ENCODE measurements at places on chromosomes 4 and X.

- DNase-seq = peak; percentile 40
Measured at GRCh38 chrX:65667503-65668376, at the start of gene MSN. Gene MSN, plus strand, starts transcription at chrX:65667654. Its CDS starts 188 bp downstream, at chrX:65667842.

DNA sequence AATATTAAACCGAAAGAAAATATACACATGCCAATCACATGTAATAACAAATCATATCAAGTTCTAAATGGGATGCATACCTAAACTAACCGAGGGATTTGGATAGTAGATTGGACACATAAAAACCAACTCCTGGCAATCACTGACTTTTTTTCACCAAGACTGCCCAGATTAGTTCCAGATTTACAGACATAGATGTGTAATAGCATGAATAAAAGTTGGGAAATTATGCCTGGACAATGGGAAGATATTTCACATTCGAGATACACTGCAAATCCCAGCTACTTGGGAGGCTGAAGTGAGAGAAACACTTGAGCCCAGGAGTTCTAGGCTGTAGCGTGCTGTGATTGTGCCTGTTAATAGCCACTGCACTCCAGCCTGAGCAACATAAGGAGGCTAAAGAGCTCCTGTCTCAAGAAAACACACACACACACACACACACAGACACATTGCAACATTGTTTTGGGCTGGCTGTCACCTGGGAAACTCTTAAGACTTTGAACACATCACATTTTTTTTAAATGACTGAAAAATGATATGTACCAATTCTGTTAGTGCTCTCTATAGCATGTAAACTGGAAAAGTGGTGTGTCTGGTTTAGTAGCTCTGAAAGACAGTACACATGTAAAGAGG lies 5.7 kb downstream of the RAB40A start:
- no peak for DNase-seq

DNA sequence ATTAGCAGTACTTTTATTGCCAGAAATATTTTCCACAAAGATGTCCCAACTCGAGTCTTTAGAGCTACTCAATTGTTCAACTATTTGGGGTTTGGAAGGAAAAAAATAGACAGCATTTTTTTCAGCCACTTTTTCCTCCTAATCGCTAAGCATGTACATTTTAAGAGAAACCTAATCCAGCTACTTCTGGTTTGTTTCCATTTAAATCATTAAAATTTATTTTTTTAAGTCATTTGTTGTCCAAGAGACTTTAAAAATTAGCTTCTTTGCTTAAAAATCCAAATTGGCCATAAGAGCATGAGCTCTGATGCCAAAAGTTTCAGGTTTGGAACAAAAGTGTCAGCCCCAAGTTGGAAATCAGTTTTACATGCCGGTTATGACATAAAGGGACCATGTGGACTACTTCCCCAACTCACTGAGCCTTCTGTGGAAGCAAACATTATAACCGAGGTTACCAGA lies 186.3 kb upstream of the INTU start:
- DNase-seq = no peak

DNA sequence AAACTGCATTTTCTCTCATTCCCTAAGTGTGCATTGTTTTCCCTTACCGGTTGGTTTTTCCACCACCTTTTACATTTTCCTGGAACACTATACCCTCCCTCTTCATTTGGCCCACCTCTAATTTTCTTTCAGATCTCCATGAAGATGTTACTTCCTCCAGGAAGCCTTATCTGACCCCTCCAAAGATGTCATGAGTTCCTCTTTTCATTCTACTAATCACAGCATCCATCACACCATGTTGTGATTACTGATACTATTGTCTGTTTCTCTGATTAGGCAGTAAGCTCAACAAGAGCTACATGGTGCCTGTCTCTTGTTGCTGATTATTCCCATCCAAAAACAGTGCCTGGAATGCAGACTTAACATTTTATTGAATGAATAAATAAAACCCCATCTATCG lies 2.9 kb upstream of the AFP start:
- DNase-seq = no peak

GRCh38 chr4:165709973-165710526 lies 163.0 kb upstream of the TLL1 start:
- DNase-seq = no peak

DNA sequence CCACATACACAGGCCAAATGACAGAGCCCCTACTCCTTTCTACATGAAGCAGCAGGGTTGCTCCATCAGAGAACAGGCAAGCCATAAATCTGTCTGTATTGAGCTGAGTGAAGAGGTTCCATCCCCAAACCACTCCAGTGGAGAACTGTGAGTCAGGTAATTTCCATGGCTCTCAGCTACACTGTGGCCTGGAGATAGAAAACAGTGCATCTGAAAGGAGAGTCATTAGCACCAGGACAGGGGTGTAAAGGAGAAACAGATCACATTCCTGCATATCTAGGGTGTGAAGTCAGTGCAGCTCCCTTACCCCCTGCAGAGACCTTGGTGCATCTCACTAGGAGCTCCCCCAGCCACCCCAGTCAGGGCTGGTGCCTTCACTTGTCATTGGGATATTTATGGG lies 314.7 kb downstream of the CHIC1 start:
- no peak for DNase-seq

GRCh38 chrX:37078434-37078703 lies 70.2 kb downstream of the FAM47C start:
- no peak for DNase-seq

DNA sequence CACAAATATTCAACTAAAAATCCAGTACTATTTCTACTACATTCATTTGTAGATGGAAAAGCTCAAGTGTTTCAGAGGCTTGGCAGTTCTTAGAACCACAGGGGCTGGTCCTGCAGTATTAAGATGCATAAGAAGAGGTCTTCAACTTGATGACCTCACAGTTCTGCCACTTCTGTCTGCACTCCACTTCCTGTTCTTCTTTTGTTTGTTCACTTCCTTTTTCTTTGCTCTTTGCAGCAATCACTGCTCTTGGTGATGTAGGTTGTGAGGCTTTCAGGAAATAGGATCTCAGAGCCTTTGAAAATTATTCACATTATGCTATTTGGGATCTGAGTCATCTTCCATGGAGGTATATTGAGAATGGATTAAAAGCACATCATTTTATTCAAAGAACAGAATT lies 602.0 kb upstream of the CPEB2 start:
- DNase-seq = no peak

DNA sequence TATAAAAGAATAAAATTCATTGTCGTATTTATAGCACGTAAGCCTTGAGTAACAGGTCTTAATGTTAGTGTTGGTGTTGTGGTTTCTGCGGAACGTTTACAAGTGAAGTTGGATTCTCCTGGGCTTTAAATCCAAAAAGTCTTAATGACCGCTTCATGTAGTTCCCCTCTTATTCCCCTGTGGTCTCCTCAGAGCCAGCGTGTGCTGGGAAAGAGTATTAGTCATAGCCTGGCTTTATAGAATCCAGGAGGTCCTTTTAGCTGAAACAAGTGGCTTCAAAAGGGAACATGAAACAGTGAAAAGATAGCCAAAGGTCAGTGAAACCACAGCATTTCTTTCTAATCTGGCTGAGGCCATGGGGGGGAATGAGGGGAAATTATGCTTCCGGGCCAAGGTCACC lies 79.1 kb downstream of the CLCN4 start:
- no peak for DNase-seq

DNA sequence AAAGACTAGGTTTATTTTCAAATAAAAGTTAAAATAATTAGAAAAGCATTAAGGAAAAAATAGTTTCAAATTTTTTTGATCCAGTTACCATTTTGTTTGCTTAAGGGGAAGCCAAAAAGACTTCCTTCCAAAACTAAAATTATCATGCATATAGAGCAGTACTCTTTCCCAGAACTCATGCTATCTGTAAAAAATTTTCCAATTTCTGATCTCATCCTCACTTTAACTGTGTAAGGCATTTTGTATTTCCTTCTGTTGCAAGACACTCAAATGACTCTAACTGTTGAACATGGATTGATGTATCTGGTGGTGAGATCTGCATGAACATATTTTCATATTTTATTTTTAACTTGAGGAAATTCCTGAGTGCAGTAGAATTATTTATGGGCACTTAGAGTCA lies 150.1 kb downstream of the ADAM29 start:
- DNase-seq = no peak

DNA sequence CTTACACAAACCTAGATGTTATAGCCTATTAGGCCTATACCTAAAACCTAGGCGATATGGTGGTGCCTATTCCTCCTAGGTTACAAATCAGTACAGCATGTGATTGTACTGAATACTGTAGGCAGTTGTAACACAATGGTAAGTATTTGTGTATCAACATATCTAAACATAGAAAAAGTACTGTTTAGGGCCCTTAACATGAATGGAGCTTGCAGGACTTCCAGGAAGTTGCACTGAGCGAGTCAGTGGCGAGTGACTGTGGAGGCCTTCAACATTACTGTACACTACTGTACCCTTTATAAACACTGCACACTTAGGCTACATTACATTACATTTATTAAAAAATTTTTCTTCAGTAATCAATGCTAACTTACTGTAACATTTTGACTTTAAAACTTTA lies 37.8 kb downstream of the WWC2 start:
- DNase-seq = no peak

- no peak for DNase-seq
Measured at GRCh38 chr4:188016754-188017153, 21.2 kb downstream of the ZFP42 start.

DNA sequence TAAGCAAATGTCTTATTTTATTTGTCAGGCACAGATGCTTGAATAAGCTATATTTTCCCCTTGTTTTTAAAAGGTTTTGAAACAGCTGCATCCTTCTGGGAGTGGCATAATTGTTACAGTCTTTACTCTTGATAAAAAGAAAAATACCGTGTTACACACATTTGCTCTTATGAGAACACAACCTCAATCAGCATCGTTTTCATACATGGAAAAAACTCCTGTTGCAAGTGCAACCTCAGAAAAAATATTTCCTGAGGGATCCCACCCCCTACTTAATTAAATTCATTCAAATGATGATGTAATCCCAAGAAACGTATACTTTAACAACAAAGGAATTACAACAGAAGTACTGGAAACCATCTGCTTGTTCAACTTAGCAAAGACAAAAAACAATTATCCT lies 58.6 kb downstream of the SMAD1 start:
- DNase-seq = no peak

GRCh38 chrX:139759637-139760036 lies 51.7 kb upstream of the MCF2 start:
- no peak for DNase-seq

DNA sequence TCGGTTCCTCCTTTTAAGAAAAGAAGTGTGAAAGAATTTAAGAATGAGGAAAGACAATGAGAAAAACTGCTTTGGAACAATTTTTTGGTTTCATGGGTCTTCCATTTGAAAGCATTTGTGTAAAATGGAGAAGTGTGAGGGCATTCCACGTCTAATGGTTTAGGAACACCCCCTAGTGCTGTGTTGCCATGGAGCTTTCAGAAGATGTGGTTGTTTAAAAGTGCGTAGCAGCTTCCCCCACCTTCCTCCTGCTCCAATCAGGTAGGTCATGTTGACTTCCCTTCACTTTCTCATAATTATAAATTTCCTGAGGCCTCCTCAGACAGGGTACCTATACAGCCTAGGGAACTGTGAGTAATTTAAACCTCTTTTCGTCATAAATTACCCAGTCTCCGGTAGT lies 50.0 kb downstream of the UGT2B10 start:
- no peak for DNase-seq

GRCh38 chr4:39319676-39320075 lies 46.5 kb downstream of the RFC1 start:
- DNase-seq = no peak

DNA sequence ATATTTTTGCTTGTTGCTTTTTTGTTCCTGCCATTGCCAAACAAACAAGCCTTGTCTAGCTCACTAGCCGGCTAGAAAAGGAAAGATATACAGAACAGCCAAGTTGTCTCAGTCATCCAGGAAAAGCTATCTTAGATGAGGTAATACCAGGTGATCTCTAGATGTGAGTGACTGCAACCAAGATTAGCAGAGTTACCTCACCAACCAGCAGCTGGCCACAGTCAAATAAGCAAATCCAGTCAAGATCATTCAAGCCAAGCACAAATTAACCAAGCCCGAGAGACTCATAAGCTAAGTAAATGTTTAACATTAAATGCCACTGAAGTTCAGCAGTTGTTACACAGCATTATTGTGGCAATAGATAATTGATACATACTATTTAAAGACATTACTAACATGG lies 108.6 kb downstream of the CENPC start:
- no peak for DNase-seq

GRCh38 chr4:20356565-20356964 lies 104.9 kb downstream of the SLIT2 start:
- DNase-seq = no peak

DNA sequence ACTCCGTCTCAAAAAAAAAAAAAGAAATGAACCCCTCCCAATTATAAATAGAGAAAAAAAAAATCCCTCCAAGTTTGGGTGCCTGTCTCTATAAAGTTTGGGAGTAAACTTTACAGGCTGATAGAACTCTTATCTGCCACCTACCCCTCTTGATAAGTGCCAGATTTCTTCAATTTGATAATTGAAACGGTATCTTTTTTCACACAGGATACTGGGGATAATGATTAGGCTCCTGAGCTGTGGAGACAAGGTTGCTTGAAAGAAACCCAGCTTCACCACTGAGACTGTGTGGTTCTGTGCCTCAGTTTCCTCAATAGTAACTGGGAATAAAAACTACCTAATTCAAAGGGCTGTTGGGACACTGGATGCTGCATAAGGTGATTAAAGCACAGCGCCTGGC lies 606 bp downstream of the EFHC2 start:
- no peak for DNase-seq

- no peak for DNase-seq
Measured at GRCh38 chr4:61273233-61273632, 73.1 kb downstream of the ADGRL3 start.

GRCh38 chr4:304969-305680 lies at the start of gene ZNF732:
Gene ZNF732, minus strand, starts transcription at chr4:305474. Its CDS starts 164 bp downstream, at chr4:305310.
- DNase-seq = no peak

DNA sequence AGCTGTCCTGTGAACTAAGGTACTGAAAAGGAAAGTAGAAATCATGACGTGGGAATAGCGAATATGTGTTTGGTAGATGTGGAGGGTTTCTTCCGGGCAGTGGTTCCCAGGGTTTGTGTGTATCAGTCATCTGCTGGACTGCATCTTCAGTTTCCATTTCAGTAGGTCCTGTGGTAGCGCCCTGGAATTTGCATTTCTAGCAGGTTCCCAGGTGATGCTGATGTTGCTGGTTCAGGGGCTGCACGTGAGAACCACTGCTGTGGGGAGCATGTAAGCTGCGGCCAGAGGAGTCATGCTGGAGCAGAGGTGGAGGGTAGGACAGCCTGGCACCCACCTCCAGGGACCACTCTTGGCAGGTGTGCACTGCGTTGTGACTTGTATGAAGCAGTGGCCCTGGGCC lies 47.1 kb downstream of the ARHGAP10 start:
- no peak for DNase-seq

Measured in T-helper 2 cell (primary cell).